Naive B cell (primary cell): ENCODE measurements at places on chromosomes 13 and 19. TPM values are rescaled to one million over a fixed set of nuclear protein-coding genes. Genes with fewer than 3 reads are reported as not detected.

DNA sequence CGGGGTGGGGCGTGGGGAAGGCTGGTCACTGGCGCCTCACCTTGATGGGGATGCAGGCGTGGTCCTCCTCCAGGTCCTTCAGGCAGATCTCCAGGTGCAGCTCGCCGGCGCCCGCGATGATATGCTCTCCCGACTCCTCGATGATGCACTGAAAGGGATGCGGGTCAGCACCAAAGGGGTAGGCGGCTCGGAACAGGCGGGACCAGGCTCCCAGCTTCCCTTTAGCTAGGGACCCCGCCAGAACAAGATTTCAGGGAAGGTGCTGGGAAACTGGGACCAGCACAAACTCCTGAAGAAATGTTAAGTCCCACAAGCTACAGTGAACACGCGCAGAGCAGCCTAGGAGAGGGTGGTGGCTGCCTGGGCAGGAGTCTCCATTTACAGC, 6.0 kb downstream of the EEF2 start:
- no peak for DNase-seq

Gene DCT
- polyA plus RNA-seq = not detected

GRCh38 chr13:79470666-79471065, 10.3 kb upstream of the NDFIP2 start:
- DNase-seq = no peak

Gene KMT2B
- polyA plus RNA-seq = 0.86 TPM

Gene FAM216B
- not detected for polyA plus RNA-seq
